Pons (tissue), 1 donor: ENCODE measurements at places on chromosomes 2 and 18.

- DNase-seq = no peak
Measured at GRCh38 chr2:120720231-120720630, 15.4 kb upstream of the GLI2 start.

GRCh38 chr2:65548064-65548463 lies 115.7 kb upstream of the SPRED2 start:
- no peak for DNase-seq

DNA sequence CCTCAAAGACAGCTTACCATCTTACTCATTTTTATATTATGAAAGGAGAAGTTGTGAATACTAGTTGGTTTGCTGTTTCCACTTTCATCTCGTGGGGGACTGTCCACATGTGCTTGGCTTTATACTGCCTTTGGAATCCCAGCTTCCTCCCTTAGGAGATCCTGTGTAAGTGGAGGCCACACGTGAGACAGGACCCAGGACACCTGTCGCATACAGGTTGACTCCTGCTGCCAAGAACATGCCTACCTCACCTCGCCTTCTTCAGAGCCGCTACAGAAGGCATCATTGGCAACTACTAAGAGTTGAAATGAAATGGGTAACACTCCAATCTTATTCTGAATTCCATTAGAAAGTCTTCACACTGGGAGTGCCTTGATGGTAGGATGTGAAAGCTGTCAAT lies 69.3 kb downstream of the PPP4R1 start:
- DNase-seq = no peak

GRCh38 chr2:171271971-171272436 lies 111.3 kb upstream of the TLK1 start:
- DNase-seq = no peak
